Adrenal gland (tissue), 19 donors: ENCODE measurements at places on chromosomes 6 and 20. TPM values are rescaled to one million over a fixed set of nuclear protein-coding genes. Genes with fewer than 3 reads are reported as not detected.

GRCh38 chr20:63035603-63036185, 28.9 kb upstream of the BHLHE23 start:
- H3K27me3 ChIP-seq = peaks cover 42% of the 10 kb centered on the region
- H3K36me3 ChIP-seq = no peaks in the 10 kb centered on the region
- H3K27ac ChIP-seq = no peak overlapping the region
- H3K4me3 ChIP-seq = no peak overlapping the region
- DNase-seq = no peak
- no peaks in the 10 kb centered on the region for H3K4me1 ChIP-seq

GRCh38 chr20:675033-675452, 559 bp downstream of the SCRT2 start:
- DNase-seq = no peak
- peaks cover 21% of the 10 kb centered on the region for H3K27me3 ChIP-seq
- no peak overlapping the region for H3K27ac ChIP-seq
- no peaks in the 10 kb centered on the region for H3K36me3 ChIP-seq
- no peak overlapping the region for H3K4me3 ChIP-seq
- H3K4me1 ChIP-seq = no peaks in the 10 kb centered on the region

- H3K27ac ChIP-seq = no peak overlapping the region
- H3K4me1 ChIP-seq = peaks cover 10% of the 10 kb centered on the region
- peak; percentile 41 for DNase-seq
These were observed 73.9 kb upstream of the TGM3 start for GRCh38 chr20:2221921-2222320.

DNA sequence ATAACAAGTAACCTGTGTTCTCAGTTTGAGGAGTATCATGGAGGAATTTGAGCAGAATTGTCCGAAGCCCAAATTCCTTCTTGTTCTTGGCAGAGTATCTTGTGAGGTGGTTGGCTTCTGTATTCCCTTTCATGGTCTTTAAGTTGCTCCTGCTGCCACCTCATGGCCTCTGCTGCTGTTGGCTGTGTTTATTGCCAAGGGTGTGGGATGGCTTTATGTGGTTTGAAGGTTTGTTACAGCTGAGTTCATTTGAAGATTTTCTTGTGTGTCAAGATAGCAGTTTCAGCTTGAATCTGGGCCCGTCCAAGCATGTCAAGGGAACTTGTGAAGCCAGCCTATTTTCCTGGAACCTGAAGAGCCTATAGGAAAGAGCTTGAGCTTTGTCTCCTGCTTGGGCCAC, 20.2 kb upstream of the TTK start:
- H3K4me1 ChIP-seq = no peaks in the 10 kb centered on the region
- H3K27ac ChIP-seq = no peak overlapping the region
- DNase-seq = no peak
- H3K4me3 ChIP-seq = no peak overlapping the region

GRCh38 chr20:25750220-25750764, 53.6 kb upstream of the ZNF337 start:
- H3K27ac ChIP-seq = no peak overlapping the region
- H3K4me1 ChIP-seq = peaks cover 2% of the 10 kb centered on the region
- no peak overlapping the region for H3K4me3 ChIP-seq
- no peak for DNase-seq
- H3K27me3 ChIP-seq = no peaks in the 10 kb centered on the region

DNA sequence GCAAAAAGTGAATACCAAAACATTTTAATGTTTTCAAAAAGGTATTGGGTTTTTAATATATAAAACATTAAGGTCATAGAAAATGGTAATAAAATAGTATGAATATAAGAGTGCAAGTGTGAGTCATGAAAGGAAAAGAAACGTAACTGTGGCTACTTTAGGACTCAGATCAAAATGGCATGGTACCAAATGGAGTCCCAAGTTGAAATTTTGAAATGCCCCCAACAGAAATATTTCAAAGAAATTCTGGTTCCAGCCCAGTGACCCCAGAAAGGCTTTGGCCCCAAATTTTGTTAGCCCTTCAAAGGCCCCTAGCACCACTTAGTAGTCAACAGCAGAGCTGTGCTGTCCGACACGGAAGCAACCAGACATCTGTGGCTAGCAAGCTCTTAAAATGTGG, 6.0 kb downstream of the COL12A1 start:
- H3K4me1 ChIP-seq = no peaks in the 10 kb centered on the region
- H3K27ac ChIP-seq = no peak overlapping the region
- no peak overlapping the region for H3K4me3 ChIP-seq
- DNase-seq = no peak
- H3K27me3 ChIP-seq = peaks cover 18% of the 10 kb centered on the region

DNA sequence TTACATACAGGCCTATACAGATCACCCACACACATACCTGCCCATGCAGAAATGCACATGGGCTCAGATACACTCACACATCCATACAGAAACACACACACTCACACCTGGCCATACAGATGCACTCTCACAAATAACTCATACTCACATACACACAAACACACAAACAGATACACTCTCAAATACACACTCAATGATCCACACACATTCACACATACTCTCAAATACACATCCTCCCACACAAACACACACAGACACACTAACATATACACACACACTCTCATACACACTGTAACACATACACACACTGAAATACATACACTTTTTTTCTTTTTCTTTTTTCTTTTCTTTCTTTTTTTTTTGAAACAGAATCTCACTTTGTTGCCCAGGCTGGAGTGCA, 90.7 kb downstream of the CDH22 start:
- H3K27me3 ChIP-seq = no peaks in the 10 kb centered on the region
- no peak for DNase-seq
- no peaks in the 10 kb centered on the region for H3K36me3 ChIP-seq
- no peak overlapping the region for H3K27ac ChIP-seq
- H3K4me3 ChIP-seq = no peak overlapping the region

GRCh38 chr20:17627101-17627955, 54.7 kb downstream of the RRBP1 start:
- H3K27ac ChIP-seq = no peak overlapping the region
- H3K36me3 ChIP-seq = peaks cover 93% of the 10 kb centered on the region
- no peak overlapping the region for H3K4me3 ChIP-seq
- H3K4me1 ChIP-seq = no peaks in the 10 kb centered on the region
- no peaks in the 10 kb centered on the region for H3K27me3 ChIP-seq

DNA sequence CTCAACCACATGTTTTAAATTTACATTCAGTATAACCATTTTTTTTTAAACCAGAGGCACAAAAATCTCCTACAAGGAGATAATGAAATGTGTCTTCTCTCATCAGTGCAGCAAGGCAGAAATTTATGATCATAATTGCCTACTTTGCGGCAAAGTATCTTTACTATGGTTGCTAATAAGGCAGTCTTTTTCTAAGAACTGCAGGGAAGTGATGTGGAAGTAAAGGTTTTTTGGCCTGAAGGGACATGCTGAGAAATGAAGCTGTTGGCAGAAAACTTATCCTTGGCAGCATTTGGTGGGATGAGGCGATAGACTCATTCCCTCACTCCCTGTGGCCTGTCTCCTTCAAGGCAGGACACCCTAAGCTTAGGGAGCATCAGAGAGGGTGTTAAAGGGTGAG, 48.7 kb downstream of the SCGN start:
- DNase-seq = no peak
- H3K4me3 ChIP-seq = no peak overlapping the region
- H3K4me1 ChIP-seq = no peaks in the 10 kb centered on the region
- no peaks in the 10 kb centered on the region for H3K27me3 ChIP-seq
- no peak overlapping the region for H3K27ac ChIP-seq

DNA sequence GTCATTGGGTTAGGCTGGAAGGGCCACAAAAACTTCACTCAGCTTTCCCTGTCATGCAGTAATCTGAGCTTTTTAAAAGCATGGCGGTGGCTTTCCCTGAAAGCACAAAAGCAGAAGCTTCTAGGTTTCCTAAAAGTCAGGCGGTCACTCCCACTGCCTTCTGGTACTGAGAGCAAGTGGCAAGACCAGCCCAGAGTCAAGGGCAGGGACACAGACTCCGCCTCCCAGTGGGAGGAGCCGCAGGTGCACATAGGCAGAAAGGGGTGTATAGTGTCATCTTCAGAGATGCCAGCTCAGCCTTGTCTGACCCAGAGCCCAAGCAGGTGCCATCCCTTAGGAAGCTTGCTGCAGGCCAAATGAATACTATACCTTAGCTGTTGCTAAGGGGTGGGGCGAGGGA, 18.0 kb upstream of the PACSIN1 start:
- H3K27ac ChIP-seq = no peak overlapping the region
- no peaks in the 10 kb centered on the region for H3K4me1 ChIP-seq
- H3K36me3 ChIP-seq = no peaks in the 10 kb centered on the region
- DNase-seq = no peak
- H3K4me3 ChIP-seq = no peak overlapping the region

DNA sequence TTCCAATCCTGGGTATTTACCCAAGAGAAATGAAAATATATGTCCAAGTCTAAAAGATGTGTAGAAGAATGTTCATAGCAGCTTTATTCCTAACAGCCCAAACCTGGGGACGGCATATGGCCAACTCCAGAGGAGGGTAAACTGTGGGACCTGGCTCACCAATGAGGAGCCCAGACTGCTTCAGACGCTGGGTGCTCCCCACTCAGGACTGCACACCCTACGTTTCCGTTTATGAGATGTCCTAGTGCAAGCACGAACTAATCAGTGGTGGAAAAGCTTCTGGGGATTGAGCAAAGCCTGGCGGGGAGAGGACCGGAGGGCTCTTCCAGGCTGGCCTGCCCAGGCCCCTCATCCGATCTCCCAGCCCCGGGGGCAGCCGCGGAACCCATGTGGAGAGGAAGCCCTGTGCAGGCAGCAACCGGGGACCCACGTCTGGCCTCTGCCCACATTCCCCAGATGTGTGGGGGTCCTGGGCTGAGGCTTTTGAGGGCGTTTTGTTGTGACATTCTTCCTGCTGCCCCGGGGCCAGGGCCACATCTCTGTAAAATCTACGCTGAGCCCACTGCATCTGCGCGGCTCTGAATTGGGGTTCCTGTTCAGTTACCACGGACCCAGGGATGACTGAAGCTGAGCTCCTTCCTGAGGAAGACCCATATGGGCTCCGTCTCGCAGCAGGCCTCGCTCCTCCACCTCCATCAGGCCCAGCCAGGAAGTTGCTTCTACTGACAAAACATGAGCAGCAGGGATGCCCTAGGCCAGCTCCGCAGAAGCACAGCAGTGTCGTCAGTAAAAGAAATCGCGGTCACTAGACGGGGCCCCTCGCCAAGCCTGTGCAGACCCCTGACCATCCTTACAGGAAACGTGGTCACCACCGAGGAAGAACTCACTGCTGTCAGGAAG, 188.0 kb downstream of the DLL1 start:
- H3K27me3 ChIP-seq = no peaks in the 10 kb centered on the region
- no peak overlapping the region for H3K4me3 ChIP-seq
- H3K4me1 ChIP-seq = no peaks in the 10 kb centered on the region
- no peak overlapping the region for H3K27ac ChIP-seq
- no peaks in the 10 kb centered on the region for H3K36me3 ChIP-seq

DNA sequence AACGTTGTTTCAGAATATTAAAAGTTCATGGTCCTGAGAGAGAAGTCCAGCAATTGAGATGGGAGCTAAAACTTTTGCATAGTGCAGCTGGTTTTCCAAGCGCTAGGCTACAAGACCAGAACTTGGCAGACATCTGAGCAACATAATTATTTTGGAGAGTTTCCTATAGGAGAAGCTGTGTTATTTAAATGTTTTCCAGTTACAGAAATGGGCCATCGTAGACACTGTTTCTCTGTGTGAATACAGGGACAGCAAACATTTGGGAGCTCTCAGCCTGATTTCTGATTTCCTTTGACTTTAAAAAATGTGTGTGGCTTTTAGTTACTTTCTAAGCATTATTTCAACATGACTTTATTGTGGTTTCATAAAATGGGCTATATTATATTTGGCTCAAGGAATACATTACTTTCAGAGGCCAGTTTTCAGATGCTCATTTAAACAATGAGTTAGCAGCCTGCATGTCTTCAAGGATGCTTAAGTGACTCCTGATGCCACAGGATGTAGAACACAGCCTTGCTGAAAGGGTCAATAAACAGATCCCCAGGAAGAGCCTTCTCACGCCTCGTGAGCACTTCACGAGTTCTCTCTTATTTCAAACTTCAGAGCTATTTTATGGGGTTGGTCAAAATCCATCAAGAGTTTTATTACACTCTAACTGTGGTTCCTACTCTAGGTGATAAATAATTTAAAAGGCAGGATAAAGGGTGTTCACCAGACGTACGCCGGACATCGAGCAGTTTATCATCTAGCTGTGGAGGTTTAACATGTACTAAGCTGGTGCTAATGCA, 193.8 kb downstream of the SMOC2 start:
- H3K36me3 ChIP-seq = no peaks in the 10 kb centered on the region
- H3K4me3 ChIP-seq = no peak overlapping the region
- no peak overlapping the region for H3K27ac ChIP-seq
- no peaks in the 10 kb centered on the region for H3K4me1 ChIP-seq

GRCh38 chr20:14821251-14821650, 483.8 kb upstream of the FLRT3 start:
- no peaks in the 10 kb centered on the region for H3K4me1 ChIP-seq
- no peaks in the 10 kb centered on the region for H3K36me3 ChIP-seq
- H3K27me3 ChIP-seq = no peaks in the 10 kb centered on the region
- no peak overlapping the region for H3K27ac ChIP-seq
- DNase-seq = no peak
- H3K4me3 ChIP-seq = no peak overlapping the region

GRCh38 chr20:10671919-10672623, 1.7 kb downstream of the JAG1 start:
- peak; percentile 55 for DNase-seq
- H3K4me1 ChIP-seq = peaks cover 12% of the 10 kb centered on the region
- no peaks in the 10 kb centered on the region for H3K36me3 ChIP-seq
- H3K27me3 ChIP-seq = no peaks in the 10 kb centered on the region
- peak overlapping the region; percentile 97 for H3K27ac ChIP-seq

DNA sequence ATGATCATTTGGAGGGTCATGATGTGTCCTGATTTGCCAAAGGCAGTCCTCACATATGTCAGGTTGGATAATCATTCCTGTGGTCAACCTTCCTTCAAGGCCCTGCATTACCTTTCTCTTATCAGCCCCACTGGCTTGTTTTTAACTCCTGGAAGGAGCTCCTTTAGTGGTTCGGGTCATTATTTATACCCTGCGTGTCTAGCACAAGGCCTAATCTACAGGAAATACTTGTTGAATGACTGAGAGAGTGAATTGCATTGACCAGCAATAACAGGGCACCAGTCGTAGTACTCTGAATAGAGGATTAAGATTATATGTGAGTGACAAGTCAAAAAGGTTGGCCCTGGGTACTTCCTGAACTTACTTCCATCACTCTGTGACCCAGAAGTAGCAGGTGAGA, 4.5 kb downstream of the HIVEP2 start:
- no peaks in the 10 kb centered on the region for H3K27me3 ChIP-seq
- H3K4me3 ChIP-seq = no peak overlapping the region
- no peak for DNase-seq
- no peak overlapping the region for H3K27ac ChIP-seq

- no peak for DNase-seq
- H3K27ac ChIP-seq = no peak overlapping the region
- peaks cover 48% of the 10 kb centered on the region for H3K4me1 ChIP-seq
These were observed 48.2 kb downstream of the SIRPA start for GRCh38 chr20:1943275-1944002.

E2F1 gene
- polyA plus RNA-seq = 4.6 TPM

EYA2 gene
- polyA plus RNA-seq = 1.0 TPM

DLL1 gene
- 9.4 TPM for polyA plus RNA-seq

NOTCH4 gene
- polyA plus RNA-seq = 54.2 TPM

NHLRC1 gene
- 0.32 TPM for polyA plus RNA-seq

IL20RA gene
- polyA plus RNA-seq = 8.1 TPM

FITM2 gene
- polyA plus RNA-seq = 4.3 TPM

CLPSL2 gene
- not detected for polyA plus RNA-seq

LRRC1 gene
- polyA plus RNA-seq = 3.3 TPM

UBE3D gene
- polyA plus RNA-seq = 3.1 TPM
